ENCODE measurements at places on chromosomes 3 and 15.

DNA sequence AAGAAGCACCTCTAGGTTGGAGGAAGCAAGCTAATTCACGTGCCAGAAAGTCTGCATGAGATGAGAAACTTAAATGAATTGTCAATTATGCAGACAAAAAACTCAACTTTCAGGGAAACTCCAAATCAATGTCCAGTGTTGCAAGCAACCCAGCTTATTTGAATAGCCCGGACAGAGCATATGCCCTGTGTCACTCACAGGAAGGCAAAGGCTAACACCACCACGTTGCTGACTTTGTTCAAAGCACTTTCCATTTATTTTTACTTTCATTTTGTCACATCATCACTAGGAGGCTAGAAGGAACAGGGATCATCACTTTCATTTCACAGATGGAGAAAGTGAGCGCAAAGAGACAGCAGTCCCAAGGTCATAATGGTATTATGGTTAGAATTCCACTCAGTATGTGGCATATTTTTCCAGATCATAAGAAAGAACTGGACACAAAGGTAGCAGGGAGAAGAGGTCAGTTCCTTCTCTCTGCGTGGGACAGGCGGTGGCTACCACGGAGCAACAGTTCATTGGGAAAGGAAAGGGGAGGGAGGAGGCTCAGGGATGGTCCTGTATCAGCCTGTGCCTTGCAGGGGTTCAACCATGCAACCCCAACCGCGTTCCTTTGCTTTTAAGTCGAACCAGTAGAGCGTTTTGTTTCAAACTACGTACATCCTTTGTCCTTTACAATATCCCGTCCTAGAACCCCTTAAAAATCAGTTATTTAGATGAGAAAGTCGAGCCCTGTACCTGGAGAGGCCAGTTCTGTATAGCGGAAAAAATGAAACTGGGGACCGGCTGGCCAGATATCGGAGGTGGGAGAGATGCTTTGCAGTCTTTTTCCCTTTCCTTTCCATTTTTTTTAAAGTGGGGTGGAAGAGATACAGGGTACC lies 1.1 kb downstream of the HEG1 start:
- DNase-seq = no peak

DNA sequence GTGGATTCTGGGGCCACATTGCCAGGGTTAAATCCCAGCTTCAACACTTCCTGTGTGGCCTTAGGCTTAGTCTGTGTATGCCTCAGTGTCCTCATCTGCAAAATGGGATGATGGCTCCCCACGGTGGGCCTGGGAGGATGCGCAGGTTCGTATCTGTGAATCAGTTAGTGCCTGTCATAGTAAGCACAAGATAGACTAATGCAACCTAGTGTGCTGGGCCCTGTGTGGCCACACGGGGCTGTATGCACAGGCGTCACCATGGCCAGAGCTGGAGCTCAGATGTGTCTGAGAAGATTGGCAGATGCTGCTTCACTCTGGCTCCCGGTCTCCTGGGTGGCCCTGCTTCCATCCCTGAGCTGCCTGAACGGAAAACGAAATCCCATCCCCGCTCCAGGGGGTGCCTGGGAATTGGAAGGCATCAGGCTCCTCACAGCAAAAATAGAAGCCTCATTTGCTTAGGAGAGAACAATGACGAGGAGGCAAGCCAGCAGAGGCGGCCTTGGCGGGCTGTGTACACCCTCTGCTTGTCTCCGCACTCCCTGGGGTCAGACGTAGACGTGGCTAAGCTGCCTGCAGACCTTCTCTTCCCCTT lies 103.6 kb downstream of the APBA2 start:
- no peak for DNase-seq

DNA sequence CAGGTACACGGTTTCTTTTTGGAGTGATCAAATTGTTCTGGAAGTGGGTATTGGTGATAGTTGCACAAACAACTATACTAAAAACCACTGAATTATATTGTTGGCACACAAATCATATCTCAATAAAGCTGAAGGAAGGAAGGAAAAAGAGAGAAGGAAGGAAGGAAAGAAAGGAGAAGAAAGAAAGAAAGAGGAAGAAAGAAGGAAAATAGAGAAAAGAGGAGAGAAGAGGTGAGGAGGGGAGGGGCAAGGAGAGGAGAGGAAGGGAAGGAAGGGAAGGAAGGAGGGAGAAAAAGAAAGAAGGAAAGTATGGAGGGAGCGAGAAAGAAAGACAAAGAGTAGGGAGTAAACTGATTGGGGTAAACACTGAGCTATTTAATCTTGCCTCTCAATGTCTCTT lies 77.9 kb upstream of the TSC22D2 start:
- DNase-seq = no peak

DNA sequence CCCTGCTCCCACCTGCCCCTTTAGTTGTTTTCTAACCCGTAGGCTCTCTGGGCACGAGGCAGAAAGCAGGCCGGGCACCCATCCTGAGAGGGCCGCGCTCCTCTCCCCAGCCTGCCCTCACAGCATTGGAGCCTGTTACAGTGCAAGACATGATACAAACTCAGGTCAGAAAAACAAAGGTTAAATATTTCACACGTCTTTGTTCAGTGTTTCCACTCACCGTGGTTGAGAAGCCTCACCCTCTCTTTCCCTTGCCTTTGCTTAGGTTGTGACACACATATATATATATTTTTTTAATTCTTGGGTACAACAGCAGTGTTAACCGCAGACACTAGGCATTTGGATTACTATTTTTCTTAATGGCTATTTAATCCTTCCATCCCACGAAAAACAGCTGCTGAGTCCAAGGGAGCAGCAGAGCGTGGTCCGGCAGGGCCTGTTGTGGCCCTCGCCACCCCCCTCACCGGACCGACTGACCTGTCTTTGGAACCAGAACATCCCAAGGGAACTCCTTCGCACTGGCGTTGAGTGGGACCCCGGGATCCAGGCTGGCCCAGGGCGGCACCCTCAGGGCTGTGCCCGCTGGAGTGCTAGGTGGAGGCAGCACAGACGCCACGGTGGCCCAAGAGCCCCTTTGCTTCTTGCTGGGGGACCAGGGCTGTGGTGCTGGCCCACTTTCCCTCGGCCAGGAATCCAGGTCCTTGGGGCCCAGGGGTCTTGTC lies 48.5 kb downstream of the PGPEP1L start:
- no peak for DNase-seq

GRCh38 chr15:92077353-92078085 lies 224.0 kb downstream of the SLCO3A1 start:
- DNase-seq = no peak

DNA sequence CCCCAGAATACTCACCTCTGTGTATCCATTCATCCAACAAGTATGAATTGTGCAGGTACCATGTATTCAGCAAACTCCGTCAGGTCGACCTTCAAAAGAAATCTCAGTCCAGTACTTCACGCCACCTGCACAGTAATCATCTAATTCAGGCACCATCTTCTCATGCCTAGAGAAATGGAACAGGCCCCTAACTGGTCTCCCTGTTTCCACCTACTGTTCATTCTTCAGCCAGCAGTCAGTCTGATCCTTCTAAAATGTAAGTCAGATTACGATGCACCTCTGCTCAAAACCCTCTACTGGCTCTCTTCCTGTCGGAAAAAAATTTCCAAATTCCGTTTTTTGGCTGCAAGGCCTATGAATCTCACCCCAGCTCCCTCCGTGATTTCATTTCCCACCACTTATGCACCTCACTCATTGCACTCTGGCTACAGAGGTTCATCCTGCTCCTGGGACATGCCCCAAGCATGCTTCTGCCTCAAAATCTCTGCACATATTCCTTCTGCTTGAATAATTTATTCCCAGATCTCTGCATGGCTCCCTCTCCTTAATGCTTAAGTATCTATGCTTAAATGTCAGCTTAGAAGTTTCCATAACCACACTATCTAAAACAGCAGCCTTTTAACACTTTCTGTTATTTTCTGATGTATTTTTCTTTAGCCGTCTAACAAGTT lies 47.5 kb upstream of the PPP2R3A start:
- DNase-seq = no peak

DNA sequence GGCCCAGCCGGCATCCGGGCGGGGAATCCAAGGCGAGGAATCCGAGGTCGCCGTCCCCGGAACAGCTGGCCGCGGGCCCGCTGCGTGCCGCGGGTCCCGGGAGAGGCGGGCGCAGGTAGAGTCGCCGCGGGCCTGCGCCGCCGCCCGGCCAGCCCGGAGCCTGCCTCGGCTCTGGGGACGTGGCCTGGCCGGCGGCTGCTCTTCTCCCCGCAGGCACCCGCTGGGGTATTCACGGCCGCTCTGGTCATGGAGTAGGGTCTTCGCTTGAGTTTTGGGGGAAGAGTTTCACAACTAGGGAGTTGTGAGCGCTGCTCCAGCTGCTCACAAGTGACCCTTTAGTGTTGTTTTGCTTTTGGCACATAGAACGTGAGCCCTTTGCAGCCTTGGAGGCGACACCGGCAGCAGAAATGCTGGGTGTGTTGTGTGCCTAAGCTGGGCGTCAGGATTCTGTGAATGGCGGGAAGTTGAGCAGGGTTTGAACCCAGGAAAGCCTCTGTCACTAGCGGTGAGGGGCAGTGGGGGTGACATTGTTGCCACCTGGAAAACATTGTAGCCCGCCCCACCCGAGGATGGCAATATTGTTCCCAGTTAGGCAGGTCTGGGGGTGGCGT lies 4.0 kb downstream of the TRIM71 start:
- no peak for DNase-seq

DNA sequence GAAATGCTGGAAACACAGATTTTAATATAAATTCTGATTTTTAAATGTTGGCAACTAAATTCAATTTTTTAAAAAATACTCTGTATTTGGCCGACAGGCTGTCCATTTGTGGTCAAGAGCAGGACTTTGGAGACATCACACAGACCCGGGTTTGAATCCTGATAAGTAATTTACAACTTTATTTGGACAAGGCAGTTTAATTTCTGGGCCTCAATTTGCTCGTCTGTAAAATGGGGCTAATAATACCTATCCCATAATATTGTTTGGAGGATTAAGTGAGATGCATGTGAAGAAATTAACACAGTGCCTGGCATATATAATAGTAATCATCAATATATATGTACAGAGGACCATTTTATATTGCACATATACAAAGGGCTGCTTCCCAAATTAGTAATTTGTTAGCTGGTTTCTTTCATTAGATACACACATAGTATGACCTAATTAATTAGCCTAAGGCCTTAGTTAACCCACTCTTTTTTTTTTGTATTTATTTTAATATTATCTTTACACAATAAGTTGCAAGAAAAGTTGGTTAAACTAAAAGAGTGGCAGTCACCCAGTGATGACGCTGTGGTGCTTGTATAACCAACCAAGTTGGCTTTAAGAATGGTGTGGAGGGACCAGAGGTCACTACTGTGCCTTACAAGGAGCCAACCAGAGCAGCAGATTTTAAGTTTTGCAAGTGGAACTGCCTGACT lies 665 bp downstream of the PIGB start:
- DNase-seq = no peak

GRCh38 chr3:33372218-33373081 lies 67.8 kb downstream of the UBP1 start:
- DNase-seq = peak; percentile 20

DNA sequence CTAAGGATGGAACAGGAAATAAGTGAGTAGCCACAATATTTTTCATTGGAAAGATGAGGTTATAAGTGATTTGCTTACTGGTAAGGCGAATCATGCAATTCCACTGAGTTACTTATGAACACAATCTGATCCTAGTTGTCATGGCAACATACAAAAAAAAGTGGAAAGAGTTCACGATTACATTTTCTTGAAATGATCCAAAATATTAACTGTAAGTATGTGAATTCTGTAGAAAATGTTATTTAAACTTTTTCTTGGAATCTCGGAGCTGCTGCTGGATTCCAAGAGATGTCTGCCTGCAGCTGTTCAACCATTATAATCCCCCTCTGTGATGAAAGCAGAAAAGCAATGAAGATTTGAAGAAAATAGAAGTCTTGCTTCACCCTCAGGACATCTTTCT lies 120.5 kb downstream of the KBTBD8 start:
- no peak for DNase-seq

GRCh38 chr15:30962659-30963058 lies 28.8 kb downstream of the MTMR10 start:
- DNase-seq = no peak

GRCh38 chr3:153881201-153881600 lies 240.0 kb upstream of the ARHGEF26 start:
- DNase-seq = no peak

- DNase-seq = no peak
These were observed 13.4 kb downstream of the B3GNT5 start for GRCh38 chr3:183266454-183266853.

DNA sequence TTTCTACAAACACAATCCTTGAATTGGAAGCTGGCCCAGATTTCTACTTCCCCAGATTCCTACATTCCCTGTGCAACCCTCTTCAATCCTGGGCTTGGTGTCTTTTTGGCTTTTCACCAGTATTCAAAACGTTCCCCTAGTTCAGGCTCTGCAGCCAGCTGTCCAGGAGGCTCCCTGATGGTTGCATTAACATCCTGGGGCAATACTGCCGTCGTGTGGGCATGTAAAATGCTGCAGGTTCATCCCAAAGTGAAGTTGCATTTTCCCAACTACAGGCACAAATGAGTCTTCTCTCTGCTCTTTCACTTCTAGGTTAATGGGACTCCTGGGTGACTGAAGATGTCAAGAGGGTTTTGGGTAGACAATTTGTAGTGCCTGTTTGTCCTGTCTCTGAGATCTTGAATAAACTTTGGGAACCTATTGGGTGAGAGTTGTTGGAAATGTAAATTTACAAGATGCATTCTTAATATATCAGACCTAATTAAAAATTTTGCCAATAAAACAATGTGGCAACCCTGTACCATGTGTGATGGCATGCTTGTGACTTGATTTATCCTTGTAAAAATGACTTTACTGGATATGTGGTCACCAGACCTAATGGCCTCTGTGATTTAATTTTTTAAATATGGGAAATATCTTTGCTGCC lies 28.6 kb downstream of the SOX14 start:
- DNase-seq = no peak

DNA sequence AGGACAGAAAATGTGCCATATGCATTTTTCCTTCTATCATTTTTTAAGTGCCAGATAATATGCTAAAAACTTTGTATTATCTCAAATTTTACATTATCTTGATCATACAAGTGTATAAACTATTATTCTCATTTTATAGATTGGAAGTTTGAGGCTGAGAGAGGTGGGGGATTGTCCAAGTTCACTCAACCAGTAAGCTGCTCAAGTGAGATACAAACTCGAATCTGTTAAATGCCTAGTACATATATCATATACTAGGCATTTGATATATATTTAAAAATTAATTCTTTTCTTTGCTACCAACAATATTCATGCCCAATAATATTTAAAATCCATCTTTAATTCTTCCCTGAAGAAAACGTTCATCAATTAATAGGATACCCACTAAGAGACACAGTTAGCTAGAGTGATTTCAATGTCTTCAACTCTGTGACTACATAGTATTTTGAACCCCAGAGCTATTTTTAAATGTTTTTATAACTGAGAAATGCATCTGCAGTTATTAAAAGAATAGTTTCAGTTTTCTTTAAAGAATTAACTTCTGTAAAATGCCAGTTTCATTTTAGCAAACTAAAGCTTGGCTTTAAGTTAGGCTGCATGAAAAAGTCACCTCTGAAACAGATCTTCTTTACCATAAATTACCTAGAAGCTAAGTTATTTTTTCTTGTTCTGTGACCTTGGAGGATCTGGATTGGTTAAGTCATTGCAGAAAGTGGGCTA lies 40.4 kb downstream of the IQCB1 start:
- DNase-seq = no peak

GRCh38 chr3:168117853-168118313 lies 22.2 kb upstream of the GOLIM4 start:
- DNase-seq = no peak

Measured in stimulated activated CD8-positive, alpha-beta memory T cell treated with anti-CD3 and anti-CD28 coated beads, Interleukin-7, amount 100 ng/mL, for 1 hour (primary cell).